ENCODE measurements at places on chromosomes 6 and 20. TPM values are rescaled to one million over a fixed set of nuclear protein-coding genes. Genes with fewer than 3 reads are reported as not detected.

GRCh38 chr6:96687121-96687520 lies 124.2 kb downstream of the FHL5 start:
- H3K36me3 ChIP-seq: no peaks in the 10 kb centered on the region
- DNase-seq: no peak
- H3K27me3 ChIP-seq: no peaks in the 10 kb centered on the region
- no peak overlapping the region for H3K4me3 ChIP-seq

PEX3 gene
- total RNA-seq: 12.9 TPM

DNA sequence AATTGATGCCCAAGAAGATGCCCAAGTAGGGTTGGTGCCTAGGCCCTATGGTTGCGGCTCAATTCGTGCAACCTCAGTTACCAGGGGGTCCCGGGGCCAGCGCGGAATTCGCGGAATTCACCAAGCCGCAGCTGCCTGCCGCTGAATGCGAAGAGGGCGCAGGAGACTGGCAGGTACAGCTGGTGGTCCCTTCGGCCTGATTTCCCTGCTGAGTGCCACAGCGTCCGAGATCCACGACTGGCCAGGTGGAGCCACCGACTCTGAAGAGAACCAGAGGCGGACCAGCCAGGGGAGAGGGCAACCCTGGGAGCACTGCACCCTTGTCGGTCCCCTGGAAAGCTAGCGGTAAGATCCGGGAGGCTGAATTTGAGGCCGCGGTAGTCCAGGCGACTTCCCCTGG lies 6.8 kb upstream of the TFAP2D start:
- no peaks in the 10 kb centered on the region for H3K36me3 ChIP-seq
- no peak overlapping the region for H3K4me3 ChIP-seq
- no peaks in the 10 kb centered on the region for H3K27me3 ChIP-seq
- no peaks in the 10 kb centered on the region for H3K4me1 ChIP-seq
- no peak overlapping the region for H3K27ac ChIP-seq

OTOR gene
- not detected for total RNA-seq

TCP11 gene
- not detected for total RNA-seq

GRCh38 chr6:155832596-155832995 lies 377.0 kb upstream of the NOX3 start:
- no peaks in the 10 kb centered on the region for H3K36me3 ChIP-seq
- no peaks in the 10 kb centered on the region for H3K4me1 ChIP-seq
- no peak overlapping the region for H3K4me3 ChIP-seq
- no peak for DNase-seq
- no peak overlapping the region for H3K27ac ChIP-seq

DNA sequence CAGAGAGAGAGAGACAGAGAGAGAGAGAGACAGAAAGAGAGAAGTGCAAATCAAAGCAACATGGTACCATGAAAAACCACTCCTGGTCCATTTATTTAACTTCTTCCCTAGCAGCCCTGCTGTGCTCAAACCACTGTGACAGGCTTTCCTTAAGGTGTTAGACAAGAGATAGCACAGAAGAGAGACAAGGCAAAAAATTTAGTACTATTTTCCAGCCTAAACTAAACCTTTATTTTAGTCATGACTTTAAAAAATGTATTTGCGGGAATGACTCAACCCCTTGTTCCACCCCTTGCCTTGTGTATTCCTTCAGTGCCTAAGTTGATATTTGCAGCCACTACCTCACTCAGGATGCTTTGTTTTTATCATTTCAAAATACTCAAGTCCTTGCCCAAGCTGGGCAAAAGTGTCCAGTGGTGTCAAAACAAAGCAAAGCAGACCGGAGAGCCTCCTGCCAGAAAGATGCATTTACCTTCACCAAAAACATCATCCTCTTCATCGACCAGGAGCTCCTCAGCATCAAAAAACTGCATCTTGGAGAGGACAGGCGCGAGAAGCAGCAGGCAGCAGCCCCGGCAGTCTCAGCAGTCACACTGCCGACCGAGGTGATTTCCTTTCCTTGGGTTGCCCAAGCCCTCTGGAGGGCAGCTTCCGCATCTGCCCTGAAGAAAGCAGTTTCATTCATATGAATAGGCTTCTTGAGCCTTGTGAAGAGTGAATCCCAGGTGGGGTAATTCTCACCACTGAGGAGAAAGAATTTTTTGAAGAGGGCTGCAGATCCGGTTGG lies at the start of gene RIPOR2:
Gene RIPOR2 (minus strand): TSS at position 595 of the 787 bp plus-strand sequence. CDS start 62 bp downstream, at position 533.
- no peak within 1 kb of the TSS for H3K27ac ChIP-seq
- no peak within 1 kb of the TSS for H3K4me3 ChIP-seq
- H3K4me1 ChIP-seq: no peaks in the 10 kb centered on the region

DNA sequence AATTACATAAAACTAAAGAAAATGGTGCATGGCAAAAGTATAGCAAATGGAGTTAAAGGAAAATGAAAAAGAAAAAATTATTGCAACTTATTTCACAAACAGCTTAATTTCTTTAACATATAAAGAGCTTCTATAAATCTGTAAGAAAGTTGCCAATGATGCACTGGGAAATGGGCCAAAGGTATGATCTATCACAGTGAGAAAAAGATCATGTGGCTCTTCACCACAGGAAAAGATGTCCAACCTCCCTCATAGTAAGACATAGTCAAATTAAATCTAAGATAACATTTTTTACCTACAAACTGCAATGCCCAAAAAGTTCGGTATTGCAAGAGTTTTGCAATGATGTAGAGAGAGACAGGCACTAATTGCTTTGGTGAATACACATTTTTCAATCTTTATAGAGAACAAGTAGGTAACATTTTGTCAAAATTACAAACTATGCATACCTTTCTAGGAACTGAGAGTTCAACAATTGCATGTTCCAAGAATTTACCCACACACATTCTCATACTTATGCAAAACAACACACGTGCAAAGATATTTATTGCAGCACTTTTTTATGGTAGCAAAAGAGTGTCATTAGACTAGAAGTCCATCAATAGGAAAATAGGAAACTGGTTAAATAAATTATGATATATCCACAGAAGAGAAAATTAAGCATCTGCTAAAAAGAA lies 372.6 kb downstream of the QKI start:
- no peak overlapping the region for H3K4me3 ChIP-seq
- no peaks in the 10 kb centered on the region for H3K27me3 ChIP-seq
- H3K36me3 ChIP-seq: no peaks in the 10 kb centered on the region
- no peak for DNase-seq
- no peaks in the 10 kb centered on the region for H3K4me1 ChIP-seq

CEP162 gene
- total RNA-seq: 5.5 TPM

- H3K27me3 ChIP-seq: no peaks in the 10 kb centered on the region
- H3K4me1 ChIP-seq: peaks cover 20% of the 10 kb centered on the region
- H3K36me3 ChIP-seq: no peaks in the 10 kb centered on the region
- no peak for DNase-seq
- H3K4me3 ChIP-seq: no peak overlapping the region
- no peak overlapping the region for H3K27ac ChIP-seq
Measured at GRCh38 chr6:151387175-151387970, 4.0 kb downstream of the ZBTB2 start.

DNA sequence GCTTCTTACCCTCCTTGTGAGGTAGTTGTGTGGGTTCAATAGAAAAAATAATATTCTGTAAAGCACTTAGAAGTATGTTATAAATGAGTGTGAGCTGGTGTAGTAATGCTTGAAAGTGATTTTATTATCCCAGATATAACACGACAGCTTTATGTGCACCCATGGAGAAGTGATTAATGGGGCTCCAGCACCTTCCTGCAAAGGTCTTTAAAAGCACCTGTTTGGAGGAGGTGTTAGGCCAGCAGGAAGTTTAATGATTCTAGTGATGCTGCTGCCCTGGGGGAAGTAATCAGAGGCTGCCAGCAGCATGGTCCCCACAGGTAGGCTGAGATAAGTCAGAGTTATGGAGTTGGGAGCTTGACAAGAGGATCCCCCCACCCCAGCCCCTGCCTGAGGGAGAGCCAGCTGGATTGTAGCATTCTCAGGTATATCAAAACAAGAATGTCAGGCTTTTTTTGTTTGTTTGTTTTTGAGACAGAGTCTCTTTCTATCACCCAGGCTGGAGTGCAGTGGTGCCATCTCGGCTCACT lies 166.3 kb downstream of the PHACTR1 start:
- H3K36me3 ChIP-seq: no peaks in the 10 kb centered on the region
- no peak overlapping the region for H3K4me3 ChIP-seq
- no peaks in the 10 kb centered on the region for H3K4me1 ChIP-seq
- no peak for DNase-seq
- no peak overlapping the region for H3K27ac ChIP-seq

- H3K4me1 ChIP-seq: no peaks in the 10 kb centered on the region
- H3K4me3 ChIP-seq: no peak overlapping the region
- no peaks in the 10 kb centered on the region for H3K36me3 ChIP-seq
- no peaks in the 10 kb centered on the region for H3K27me3 ChIP-seq
Measured at GRCh38 chr6:22621028-22621427, 51.7 kb downstream of the HDGFL1 start.

NTSR1 gene
- 187 TPM for total RNA-seq

DNA sequence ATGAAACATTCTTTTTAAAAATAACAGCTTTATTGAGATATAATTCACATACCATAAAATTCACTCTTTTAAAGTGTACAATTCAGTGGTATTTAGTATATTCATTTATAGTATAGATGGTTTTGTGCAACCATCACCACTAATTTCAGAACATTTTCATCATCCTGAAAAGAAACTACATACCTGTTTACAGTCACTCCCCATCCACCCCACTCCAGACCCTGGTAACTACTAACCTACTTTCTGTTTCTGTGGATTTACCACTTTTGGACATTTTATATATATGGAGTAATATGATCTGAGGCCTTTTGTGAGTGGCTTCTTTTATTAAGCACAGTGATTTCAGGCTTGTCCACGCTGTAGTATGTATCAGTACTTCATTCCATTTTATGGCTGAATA lies 2.5 kb upstream of the TMEM217 start:
- H3K4me3 ChIP-seq: no peak overlapping the region
- H3K4me1 ChIP-seq: peaks cover 14% of the 10 kb centered on the region
- H3K27ac ChIP-seq: no peak overlapping the region
- H3K27me3 ChIP-seq: no peaks in the 10 kb centered on the region

ARFGEF2 gene
- 22.2 TPM for total RNA-seq

- no peaks in the 10 kb centered on the region for H3K4me1 ChIP-seq
- no peak overlapping the region for H3K27ac ChIP-seq
- H3K36me3 ChIP-seq: no peaks in the 10 kb centered on the region
- H3K27me3 ChIP-seq: no peaks in the 10 kb centered on the region
Measured at GRCh38 chr6:43969158-43969981, 157.9 kb downstream of the MRPL14 start.

DNA sequence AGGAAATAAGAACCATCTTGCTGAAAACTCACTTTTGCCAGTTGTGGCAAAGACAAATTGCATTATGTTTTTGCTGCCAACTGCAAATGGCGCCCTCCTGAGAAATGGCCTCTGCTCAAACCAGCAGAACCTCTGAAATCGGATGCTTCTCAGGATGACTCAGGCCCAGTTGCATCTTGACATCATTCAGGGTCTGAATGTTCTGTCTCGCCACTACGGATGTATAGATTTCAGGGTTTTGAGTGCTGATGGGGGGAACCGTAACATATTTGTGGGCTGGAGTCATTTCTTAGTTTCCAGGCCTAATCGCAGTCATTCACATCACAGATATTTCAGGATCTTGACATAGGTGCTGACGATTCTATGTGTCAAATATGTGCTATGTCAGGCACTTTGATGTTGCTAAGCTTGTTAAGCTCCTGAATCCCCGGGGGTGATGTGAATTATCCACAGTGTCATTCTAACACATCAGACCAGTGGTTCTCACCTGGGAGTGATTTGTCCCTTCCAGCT lies 207.1 kb downstream of the NFATC2 start:
- H3K36me3 ChIP-seq: no peaks in the 10 kb centered on the region
- no peak overlapping the region for H3K4me3 ChIP-seq
- no peak overlapping the region for H3K27ac ChIP-seq
- no peak for DNase-seq

STMND1 gene
- total RNA-seq: not detected

GRCh38 chr20:57647006-57647932 lies 27.0 kb upstream of the ZBP1 start:
- H3K4me3 ChIP-seq: no peak overlapping the region
- no peak overlapping the region for H3K27ac ChIP-seq

- no peak for DNase-seq
- no peaks in the 10 kb centered on the region for H3K27me3 ChIP-seq
- H3K36me3 ChIP-seq: no peaks in the 10 kb centered on the region
- H3K27ac ChIP-seq: no peak overlapping the region
- peak overlapping the region; percentile 53 for H3K4me3 ChIP-seq
Measured at GRCh38 chr20:13995841-13996240, 525 bp downstream of the MACROD2 start.

DNA sequence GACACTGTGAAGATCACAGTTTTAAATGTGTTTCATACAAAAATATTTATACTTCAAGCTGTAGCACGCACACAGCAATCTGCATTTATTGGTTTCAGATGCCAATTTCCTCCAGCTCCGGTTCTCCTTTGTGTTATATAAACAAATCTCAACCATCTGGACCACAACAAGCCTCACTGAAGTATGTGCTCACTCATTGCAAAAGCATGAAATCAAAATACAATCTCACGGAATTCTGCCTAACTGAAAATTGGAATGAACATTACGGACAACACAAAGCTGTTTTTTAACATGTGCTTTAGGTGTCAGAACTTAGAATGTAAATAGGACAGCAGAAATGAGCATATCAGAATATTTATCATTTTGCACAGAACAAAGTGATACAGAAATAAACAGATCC lies 38.0 kb downstream of the RCAN2 start:
- no peaks in the 10 kb centered on the region for H3K4me1 ChIP-seq
- H3K4me3 ChIP-seq: no peak overlapping the region
- H3K27ac ChIP-seq: no peak overlapping the region

PDYN gene
- not detected for total RNA-seq

- no peaks in the 10 kb centered on the region for H3K36me3 ChIP-seq
- no peak for DNase-seq
- H3K4me1 ChIP-seq: no peaks in the 10 kb centered on the region
- H3K27ac ChIP-seq: no peak overlapping the region
- H3K27me3 ChIP-seq: no peaks in the 10 kb centered on the region
Measured at GRCh38 chr6:169235286-169235685, 18.4 kb downstream of the THBS2 start.

FAM217A gene
- not detected for total RNA-seq

DNA sequence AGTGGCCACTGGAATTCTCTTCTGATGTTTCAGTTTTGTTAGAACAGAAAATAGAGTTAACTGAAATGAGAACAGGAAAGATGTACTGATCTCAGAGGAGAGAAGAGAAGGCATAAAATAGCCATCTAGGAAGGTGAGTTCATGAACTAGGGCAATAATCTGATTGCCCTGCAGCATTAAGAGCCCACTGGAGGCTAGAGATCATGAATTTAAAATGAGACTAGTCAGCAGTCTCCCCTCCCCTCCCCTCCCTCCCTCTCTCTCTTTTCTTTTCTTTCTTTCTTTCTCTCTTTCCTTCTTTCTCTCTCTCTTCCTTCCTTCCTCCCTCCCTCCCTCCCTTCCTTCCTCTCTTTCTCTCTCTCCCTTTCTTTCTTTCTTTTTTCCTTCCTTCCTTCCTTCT lies 28.9 kb downstream of the GPRC6A start:
- H3K4me1 ChIP-seq: no peaks in the 10 kb centered on the region
- H3K36me3 ChIP-seq: no peaks in the 10 kb centered on the region
- no peaks in the 10 kb centered on the region for H3K27me3 ChIP-seq
- no peak overlapping the region for H3K4me3 ChIP-seq
- DNase-seq: no peak

ELOVL4 gene
- total RNA-seq: not detected
